ENCODE measurements at places on chromosomes 5 and 9.
A peak's percentile ranks its signal among the peaks of the same experiment; 100 is the strongest.

DNA sequence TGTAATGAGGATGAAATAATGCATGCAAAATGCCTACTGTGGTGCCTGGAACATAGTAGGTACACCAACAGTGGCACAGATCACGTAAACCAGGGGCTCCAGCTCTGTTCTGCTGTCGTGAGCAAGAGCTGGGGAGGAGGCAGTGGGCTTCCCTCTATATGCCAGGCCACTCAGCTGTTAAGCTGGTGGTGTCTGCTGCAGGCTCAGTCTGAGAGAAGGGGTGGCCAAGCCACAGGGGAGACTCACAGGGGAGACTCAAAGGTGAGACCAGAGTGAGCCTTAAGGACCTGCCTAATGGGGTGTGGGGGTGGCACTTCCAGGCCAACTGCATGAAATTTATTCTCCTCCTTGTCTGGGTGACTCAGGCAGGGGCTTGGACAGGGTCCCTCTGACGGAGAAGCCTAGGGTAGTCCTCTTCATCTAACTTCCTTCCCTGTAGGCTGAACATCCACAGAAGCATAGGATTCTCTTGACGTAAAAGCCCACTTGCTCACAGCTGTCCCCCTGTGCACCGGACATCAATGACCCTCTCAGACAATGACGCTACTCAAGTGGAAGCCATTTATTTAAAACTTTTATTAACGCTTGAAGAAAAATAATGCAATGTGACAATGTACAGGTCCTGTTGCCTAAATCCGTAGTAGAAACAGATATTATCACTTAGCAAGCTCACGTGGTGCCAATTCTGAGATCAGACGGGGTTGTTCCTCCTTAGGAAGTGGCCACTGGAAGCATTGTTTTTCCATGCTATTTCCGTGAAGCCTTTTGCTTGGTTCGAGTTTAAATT is 13.9 kb downstream of the STC2 start:
- no peak for DNase-seq

- no peak for DNase-seq
Measured at GRCh38 chr9:113521693-113522255, 58.2 kb downstream of the RGS3 start.

DNA sequence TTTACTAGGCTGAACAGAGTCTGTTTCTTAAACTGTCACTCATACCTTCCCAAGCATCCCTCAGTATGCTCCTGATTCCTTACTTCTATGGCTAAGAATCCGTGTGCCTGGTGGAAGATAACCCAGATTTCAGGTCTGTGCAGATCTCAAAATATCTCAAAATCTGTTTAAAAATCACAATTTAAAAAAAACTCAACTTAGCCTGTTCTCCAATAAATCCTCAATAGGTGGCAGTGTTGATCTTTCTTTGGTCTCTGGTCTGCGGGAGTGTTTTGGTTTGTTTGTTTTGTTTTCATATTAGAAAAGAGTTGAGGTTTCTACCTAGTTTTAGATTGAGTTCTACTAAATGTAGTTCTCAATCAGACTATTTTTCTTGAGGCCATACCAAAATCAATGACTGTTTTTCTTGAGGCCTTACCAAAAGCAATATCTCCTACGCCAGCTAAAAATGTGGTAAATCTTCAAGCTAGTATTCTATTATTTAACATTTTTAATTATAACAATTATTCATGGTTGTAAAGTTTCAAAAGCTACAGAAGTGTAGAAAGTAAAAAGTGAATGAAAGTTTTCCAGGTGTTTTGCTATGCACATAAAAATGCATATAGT is 57.9 kb downstream of the TGFBR1 start:
- DNase-seq: no peak

- no peak for DNase-seq
Measured at GRCh38 chr5:36457511-36458270, 148.7 kb upstream of the SLC1A3 start.

DNA sequence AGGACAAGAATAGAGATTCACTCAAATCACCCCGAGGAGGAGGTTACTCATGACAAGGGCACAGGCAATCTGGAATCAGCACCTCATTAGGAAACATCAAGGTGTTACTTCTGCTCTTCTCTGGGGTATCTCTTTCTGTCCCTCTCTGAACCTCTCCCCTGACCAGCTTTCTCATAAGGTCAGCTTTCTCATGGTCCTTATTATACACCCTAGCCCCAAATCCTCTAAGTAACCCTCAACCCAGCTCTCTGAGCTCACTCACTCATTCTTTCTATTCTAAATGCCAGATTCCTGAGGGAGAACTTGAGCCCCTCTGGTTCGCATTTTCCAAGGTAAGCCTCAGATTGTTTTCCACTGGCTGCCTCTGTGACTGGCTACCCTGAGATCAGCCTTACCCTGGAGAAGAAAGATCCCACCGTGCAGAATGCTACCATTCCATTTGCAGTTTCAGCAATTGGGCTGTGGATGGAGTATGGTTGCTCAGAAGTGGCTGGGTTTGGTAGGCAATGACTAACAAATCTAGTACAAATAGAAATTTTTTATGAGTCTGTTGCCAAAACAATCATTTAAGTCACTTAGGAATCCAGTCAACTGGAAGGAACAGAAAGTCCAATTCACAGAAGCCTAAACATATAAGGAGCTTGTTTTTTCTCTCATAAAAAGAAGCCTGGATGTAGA is 9.0 kb upstream of the TIMD4 start:
- DNase-seq: no peak

GRCh38 chr5:35855187-35855586 is 1.5 kb upstream of the IL7R start:
- DNase-seq: no peak

DNA sequence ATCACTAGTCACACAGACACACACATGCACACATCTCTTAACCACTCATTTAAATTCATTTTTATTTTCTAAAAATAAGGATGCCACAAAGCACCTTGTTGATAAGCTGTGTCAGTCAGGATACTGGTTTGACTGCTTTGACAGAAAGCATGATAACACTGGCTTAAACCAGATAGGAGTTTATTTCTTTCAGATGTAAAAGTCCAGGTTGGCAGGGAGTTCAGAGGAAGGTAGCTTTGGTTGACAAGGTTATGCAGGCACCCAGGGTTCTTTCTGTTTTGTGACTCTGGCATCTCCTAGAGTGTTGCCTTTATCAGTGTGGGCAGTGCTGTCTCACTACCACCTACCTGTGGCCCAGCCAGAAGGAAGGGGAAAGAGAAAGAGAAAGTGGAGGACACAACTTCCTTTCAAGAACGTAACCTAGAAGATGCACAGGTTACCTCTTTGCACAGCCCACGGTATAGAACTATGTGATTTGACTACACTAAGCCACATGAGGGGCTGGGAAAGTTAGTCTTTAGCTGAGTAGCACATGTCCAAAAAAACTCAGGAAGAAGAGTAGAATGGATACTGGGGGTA is 334.7 kb downstream of the OSTF1 start:
- DNase-seq: no peak

DNA sequence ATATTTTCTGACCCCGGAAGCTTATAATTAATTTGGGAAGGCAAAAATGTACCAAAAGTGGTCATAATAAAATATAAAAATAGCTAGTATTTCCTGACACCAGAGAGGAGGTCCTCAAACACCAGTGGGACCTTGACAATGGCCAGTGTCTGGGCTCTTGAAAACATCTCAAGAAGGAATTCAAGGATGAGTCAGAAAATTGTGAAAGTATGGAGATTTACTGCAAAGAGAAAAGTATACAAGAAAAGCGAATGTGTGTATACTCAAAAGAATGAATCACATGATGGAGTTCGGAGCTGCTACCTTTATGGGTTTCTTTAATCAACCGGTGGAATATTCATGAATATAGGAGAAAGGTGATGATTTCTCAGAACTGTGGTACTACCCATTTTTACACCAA is 1709.0 kb upstream of the WWC1 start:
- no peak for DNase-seq

DNA sequence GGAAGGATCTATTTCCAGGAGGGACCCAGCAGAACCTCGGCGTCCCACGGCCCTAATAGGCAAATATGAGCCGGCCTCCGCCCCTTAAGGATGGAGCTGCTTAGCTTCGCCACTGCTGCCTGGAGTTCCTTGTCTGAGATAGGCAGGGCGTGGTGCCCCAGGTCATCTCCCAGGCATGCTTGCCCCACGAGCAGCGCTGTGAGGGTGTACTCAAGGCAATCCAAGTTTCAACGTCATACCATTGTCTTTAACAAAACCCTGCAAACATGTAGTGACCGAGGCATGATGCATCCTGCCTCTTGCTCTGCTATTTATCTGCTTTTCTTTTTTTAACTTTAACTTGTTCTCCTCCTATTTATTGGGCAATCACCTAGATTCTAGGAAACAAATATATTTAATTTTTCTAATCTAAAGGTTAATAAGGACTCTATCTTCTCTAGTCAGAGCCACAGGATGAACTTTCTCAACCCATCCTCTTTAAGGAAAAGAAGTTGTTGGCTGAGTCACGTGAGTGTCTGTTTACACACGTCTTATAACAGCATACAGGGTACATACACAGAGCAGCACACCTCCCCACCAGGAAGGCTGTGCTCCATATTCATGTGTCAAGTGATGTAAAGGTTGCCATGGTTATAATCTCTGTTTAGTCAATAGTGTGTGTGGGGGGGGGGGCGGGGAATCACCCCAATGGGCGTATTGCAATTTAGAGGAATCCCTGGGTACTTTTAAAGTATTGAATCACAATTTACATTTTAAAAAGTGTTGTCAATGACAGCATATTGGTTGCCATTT is 27.3 kb upstream of the ZSWIM6 start:
- no peak for DNase-seq

DNA sequence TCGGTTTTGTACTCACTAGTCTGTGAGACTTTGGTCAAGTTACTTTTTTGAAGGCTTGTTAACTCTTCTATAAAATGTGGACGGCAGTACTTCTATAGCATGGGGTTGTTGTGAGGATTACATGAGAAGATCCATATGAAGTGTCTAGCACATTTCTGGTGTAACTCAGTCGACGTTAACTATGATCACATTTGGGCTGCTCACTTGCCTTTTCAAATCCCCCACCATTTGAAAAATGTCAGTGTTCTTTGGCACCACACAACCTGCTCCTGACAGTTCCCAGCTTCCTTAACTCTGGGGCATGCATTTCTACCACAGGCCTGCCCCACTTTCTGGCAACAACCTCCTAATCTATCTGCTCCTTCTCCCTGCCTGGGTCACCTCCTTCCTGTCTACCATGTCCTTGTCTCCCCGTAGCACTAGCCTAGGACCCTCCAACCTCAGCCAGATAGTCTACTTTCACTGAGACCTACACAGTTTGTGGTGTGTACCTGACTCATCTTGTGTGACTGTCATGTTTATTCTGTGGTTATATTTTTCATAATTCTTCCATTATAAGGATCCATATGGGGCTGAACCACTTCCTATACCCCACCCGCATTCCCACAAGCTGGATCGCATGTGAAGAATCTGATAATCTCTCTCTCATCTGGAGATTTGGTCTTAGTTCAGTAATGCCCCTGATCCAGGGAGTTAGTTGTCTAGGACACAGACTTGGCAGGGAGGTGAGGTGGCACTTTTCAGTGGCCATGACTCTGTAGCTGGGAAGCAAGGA is 30.2 kb upstream of the BASP1 start:
- DNase-seq: no peak

DNA sequence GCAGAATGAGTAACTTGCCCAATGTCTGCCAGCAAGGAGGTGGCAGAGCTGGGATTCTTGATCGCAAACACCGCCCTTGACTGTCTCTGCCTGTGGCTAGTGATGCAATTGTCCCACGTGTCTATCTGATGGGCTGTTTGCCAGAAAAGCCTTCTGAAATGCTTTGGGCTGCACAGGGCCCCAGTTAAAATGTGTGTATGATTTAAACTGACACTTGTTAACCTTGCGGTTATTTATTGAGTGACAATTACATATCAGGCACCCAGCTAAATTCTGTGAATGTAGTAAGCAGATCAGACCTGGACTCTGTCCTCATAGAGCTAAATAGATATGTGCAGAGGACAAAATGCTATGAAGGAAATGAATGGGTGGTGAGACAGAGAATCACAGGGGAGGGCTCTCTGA is 11.6 kb upstream of the IL12B start:
- no peak for DNase-seq

- DNase-seq: no peak
Measured at GRCh38 chr5:73441378-73441777, 7.2 kb downstream of the FOXD1 start.

GRCh38 chr9:127977884-127978647 is 2.7 kb downstream of the EEIG1 start:
- peak; percentile 88 for DNase-seq

DNA sequence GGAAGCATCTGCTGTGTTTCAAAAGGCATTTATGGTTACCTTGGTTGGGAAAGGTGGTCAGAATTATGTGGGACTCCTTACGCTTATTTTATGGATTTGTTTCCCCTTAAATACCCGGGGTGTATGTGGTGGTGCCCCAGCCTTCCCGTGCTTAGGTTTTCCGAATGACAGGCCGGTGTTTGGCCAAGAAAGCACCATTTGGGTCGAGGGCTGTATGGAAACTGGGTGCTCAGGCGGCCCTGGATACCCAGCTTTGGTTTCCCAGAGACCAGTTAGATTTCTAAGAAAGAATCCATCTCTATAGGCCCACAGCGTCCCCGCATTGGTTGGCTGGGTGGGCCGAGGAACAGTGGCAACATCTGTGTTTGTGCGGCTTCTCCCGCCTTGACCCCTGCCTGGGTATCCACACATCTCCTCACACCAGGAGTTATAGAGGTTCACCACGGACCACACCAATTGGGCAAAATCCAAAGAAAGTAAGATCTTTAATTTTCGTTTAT is 868 bp downstream of the ARHGEF28 start:
- DNase-seq: no peak

GRCh38 chr5:78543916-78544315 is 104.7 kb downstream of the LHFPL2 start:
- DNase-seq: no peak

DNA sequence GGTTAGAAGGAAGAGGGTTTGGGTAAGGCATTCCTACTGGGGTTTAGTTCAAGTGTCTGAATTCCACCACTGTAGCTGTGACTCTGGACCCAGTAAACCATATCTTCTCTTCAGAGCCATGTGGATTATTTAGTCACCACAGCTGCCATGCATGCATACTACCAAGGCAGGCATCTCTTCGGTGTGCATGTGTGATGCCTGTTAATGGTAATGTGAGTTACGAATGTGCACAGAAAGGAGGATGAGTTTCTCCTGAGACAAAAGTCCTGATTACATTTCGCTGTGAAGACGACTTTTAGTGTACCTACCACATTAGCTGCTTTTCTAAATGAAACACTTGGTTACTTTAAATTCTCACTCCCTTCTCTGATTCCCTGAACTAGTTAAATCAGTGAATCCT is 9.3 kb downstream of the PBX3 start:
- DNase-seq: no peak

- DNase-seq: no peak
Measured at GRCh38 chr5:42121401-42121800, 196.3 kb downstream of the FBXO4 start.

DNA sequence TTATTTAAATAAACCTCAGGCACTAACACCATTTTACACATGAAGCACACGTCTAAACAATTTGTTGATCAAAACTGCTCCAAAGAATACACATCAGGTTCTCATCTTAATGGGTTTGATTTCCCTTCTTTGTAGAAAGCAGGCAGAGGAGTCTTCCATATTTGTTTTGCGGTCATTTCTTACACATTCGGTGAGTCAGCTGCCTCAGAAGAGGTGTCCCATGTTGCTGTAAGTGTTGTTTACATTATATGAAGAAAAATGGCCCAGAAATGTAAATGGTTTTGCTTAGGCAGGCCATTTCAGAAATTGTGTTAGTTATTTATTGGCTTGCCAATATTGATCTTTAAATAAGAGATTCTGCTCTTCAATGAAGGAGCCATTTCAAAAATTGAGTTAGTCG is 325.8 kb downstream of the TENT4A start:
- no peak for DNase-seq
